ENCODE measurements at places on chromosomes 2 and 18.

- DNase-seq = peak; percentile 64
These were observed 154.0 kb downstream of the PMAIP1 start for GRCh38 chr18:60053747-60054304.

GRCh38 chr18:72672364-72673184 lies 128.4 kb upstream of the CBLN2 start:
- DNase-seq = no peak

DNA sequence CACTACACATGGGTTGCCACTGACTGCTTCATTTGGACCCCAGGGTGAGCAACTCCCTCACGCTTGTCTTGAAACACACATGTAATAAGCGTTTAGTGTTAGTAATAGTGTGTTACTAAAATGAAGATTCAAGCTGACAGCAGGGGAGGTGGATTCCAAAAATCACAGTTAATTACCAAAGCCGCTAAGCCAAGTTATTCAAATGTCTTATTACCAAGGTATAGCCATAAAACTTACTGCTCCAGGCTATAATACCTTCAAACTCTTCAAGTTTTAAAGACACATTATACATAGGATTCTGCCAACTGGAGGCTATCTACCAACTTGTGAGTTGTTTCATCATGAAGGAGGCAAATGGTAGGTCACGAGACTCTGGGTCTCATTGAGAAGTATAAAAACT lies 2.9 kb downstream of the LPIN2 start:
- DNase-seq = no peak

GRCh38 chr2:12046641-12047040 lies 300.2 kb downstream of the LPIN1 start:
- DNase-seq = no peak

GRCh38 chr2:98896416-98896815 lies 39.6 kb downstream of the CRACDL start:
- no peak for DNase-seq

GRCh38 chr2:54629390-54629789 lies 94.1 kb upstream of the EML6 start:
- DNase-seq = no peak

GRCh38 chr2:48357351-48357750 lies 172.6 kb upstream of the STON1 start:
- no peak for DNase-seq

DNA sequence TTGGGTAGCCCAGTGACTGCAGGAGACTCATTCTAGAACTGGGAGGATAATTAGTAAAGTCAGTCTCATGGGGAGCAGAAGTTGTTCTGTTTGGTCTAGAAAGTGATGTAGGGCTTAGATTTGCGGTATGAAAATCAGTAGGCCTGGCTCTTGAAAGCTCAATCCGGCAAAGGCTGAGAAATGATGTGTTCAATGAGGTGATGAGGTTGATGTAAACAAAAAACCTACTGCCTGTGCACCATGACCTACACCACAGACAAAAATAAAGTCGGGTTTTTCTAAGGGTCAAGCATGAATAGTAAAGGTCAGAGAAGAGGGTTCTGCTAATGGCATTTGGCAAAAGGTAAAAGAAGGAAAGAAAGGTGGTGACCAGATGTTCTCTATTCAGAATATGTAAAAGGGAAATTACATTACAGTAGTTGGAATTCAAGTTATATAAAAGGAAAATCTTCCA lies 80.8 kb upstream of the COL5A2 start:
- no peak for DNase-seq

GRCh38 chr2:30193104-30193681 lies 38.1 kb upstream of the LBH start:
- DNase-seq = no peak

GRCh38 chr18:54777118-54777791 lies 51.0 kb upstream of the RAB27B start:
- DNase-seq = no peak

DNA sequence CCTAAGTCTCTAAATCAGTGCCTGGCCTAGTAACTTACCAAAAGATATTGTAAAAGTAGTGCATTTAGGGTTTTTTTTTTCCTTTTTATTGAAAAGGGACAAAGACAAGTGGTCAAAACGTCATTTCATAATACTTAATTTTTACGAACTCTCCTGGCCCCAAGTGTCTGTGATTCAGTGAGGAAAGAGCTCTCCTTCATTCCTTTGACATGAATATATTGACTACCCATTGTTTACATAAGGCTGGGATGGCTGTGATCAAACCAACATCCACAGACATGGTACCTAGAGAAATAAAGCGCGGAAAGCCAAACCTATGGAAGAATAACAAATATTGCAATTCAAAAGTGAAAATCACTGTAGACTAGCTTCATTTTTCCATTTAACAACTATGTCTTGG lies 198.4 kb downstream of the BABAM2 start:
- DNase-seq = no peak

DNA sequence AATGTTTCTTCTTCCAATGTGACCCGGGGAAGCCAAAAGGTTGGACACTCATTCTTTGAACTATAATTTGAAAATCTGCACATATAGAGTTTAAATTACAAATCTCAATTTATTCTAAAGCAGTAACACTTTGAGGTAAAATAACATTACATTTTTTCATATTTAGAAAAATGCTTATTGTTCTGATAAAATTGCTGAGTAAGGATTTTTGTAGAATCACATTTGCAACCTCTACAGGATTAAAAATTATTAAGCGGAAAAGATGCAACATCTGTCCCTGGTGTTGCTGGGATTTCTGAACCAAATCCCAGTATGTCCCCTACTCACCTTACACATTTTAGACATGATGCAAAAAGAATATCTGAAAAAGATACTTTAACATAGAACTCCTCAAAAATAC lies 10.1 kb downstream of the ZNF519 start:
- DNase-seq = no peak

GRCh38 chr2:61291851-61292575 lies 130.0 kb downstream of the C2orf74 start:
- no peak for DNase-seq

GRCh38 chr2:25597881-25598280 lies 75.5 kb downstream of the DTNB start:
- no peak for DNase-seq

- no peak for DNase-seq
These were observed 792.7 kb downstream of the RNF144A start for GRCh38 chr2:7709907-7710306.

- no peak for DNase-seq
These were observed 76.3 kb downstream of the ARHGEF33 start for GRCh38 chr2:38966006-38966405.

DNA sequence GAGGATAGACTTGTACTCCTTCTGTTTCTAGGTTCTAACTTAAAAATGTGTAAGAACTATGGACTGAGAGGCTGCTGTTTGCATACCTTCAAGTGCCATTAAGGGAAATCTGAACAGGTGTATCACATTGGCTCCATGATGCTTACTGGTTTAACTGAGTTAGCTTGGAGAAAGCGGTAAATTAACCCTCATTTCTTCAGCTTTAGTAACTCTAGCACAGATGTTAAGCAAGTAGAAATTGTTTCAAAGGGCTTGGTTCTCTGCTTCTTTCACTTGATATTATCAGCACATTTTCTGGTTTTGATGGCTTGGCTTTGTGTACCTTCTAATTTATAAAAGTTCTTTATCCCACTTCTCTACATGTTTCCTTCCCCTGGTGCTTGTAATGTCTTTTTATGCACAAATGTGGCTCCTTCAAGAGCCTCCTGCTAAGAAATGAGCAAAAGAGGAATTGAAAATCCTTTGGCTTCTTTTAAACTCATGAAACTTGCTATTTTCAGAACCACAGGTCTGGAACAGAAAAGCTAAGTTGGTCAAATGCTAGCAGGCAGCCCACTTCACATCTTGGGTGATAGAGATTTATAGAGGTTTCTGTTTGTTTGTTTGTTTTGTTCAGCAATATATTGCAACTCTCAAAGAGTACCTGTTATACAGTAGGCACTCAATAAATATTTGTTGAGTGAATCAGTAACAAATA lies 249.9 kb upstream of the THUMPD2 start:
- no peak for DNase-seq

DNA sequence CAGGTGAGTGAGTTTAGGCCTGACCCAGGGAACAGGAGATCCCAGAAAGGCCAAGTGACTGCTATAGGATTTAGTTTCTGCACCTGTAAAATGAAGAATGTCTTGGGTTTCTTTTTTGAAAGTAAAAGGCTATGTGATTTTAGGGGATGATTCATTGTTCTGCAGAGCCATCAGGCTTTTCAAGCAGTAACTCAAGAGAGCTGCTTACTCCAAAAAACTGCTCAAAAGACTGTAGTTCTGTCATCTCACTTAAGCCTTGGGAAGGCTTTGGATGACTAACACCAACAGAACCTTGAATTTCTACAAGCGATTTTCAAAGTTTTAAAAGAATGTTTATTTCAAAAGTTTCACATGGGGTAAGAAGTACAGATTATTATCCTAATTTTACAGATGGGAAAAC lies 165.1 kb downstream of the HAUS1 start:
- no peak for DNase-seq

GRCh38 chr2:126359494-126359893 lies 296.5 kb upstream of the GYPC start:
- no peak for DNase-seq

DNA sequence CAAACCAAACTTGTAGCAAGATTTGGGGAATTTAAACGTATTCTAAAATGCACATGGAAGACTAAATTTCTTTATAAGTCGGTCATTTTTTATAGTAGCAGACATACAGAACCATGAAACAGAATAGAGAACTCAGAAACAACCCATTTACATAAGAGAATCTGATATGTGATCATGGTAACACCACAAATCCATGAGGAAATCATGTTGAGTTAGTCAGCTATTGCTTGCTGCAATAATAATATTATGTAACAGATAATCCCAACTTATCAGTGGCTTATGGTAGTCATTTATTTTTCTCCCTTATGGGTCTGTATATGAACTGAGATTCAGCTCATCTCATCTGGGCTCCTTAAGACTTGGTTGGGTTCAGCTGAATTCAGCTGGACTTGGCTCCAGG lies 103.4 kb upstream of the SERTAD2 start:
- DNase-seq = no peak

- no peak for DNase-seq
These were observed 7.0 kb upstream of the ZNF407 start for GRCh38 chr18:74590671-74591070.

DNA sequence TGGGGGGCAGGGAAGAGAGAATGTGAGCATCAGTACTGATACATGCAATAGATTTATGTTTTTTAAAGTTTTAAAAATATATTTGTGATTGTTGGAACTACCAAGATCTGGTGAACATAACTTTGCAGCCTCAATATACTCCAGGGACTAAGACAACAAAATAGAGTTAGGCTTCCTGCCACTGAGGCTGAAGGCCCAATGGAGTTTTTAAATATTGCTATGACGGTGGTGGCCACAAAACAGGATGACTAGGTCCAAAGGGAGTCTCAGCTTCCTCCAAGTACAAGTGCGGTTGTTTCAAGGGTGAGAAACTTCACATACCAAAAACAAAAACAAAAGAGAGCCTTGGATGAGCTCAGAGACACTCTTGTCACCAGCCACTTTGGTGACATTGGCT lies 72.9 kb downstream of the CCBE1 start:
- DNase-seq = no peak

DNA sequence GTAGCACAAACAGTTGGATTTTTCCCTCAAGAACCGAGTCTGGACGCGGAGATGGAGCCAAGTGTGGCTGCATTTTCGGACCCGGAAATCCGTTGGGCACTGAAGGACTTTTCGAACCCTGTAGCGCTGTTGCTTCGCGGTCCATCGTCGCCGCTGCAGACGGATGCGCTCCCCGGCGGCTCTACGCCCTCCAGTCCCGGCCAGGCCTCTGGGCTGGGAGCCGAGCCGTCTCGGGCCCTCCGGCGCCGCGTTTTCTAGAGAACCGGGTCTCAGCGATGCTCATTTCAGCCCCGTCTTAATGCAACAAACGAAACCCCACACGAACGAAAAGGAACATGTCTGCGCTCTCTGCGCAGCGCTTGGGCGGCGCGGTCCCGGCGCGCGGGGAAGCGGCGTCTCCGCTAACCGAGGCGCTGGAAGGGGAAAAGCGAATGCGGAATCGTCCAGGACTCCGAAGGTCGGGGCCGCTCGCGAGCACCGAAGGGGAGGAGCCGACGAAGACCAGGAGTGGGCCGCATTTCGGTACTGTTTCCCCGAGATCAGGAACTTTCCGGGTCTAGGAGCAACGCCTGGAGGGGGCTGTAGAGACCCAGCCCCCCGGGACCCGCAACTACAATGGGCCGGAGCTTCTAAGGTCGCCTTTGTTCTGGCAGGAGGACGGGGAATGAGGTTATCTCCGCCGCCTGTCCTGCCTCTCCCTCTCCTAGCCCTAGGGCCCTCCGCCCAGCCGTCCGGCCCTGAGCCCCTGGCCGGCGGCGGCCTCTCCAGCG lies 3.2 kb downstream of the EMX1 start:
- no peak for DNase-seq

- DNase-seq = peak; percentile 76
These were observed 143.9 kb upstream of the FN1 start for GRCh38 chr2:215579809-215580208.

GRCh38 chr2:234328444-234328990 lies 168.4 kb downstream of the ARL4C start:
- no peak for DNase-seq

GRCh38 chr18:34590503-34590902 lies 119.6 kb upstream of the DTNA start:
- DNase-seq = no peak

GRCh38 chr2:101120124-101120996 lies 30.8 kb downstream of the TBC1D8 start:
- no peak for DNase-seq

GRCh38 chr2:54704688-54705605 lies 18.5 kb upstream of the EML6 start:
- no peak for DNase-seq

DNA sequence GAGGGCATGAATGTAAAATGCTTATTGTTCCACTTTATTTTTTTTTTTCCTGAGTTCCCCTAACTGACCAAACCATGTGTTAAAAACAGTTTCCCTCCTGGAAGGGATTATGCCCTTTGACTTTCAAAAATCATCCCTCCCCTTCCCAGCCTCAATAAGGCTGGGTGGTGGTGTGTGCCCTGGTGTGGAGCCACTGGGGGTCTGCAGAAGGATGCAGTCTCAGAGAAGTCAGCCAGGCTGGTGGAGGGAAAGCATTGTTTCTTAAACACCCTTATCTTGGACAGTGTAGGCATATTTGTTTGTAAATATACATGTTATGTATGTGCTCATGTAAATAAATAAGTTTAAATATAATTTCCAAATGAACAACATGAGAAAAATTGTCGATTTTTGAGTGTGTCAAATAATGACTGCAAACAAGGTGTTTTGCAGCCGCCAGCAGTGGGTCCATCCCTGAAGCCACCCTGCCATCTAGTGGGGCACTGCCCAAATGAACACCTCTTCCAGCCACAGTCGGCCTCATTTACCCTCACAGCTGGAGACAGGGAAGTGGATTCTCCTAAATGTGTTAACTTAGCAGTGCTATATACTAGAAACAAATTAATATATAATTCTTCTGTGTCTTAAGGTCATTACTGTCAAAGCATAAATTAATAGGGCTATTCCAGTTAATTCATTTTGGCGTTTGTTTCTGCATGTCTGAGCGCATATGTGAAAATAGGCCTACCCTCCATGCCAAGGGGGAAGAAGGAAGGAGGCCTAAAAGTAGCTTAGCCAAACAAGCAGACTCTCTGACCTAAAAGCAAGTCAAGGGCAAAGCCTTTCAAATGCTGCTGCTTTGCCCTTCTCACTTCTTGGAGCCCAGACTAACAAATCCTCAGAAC lies 209.6 kb upstream of the PIK3C3 start:
- no peak for DNase-seq

GRCh38 chr2:16665748-16666448 lies at the start of gene CYRIA:
Gene CYRIA, minus strand, starts transcription at chr2:16665834. Its CDS starts 77,715 bp downstream, at chr2:16588119.
- no peak for DNase-seq

- DNase-seq = no peak
These were observed 19.1 kb upstream of the ARHGAP25 start for GRCh38 chr2:68715353-68716041.

- DNase-seq = no peak
These were observed 784.6 kb upstream of the ZEB2 start for GRCh38 chr2:145304501-145304900.

All from AG04449 (cell line).